ENCODE measurements at places on chromosomes 5 and 9.

- DNase-seq: no peak
These were observed 3.0 kb downstream of the PKN3 start for GRCh38 chr9:128705051-128705965.

- no peak for DNase-seq
These were observed 4.1 kb upstream of the RXRA start for GRCh38 chr9:134321946-134322741.

GRCh38 chr9:122991370-122991830 lies 42.1 kb upstream of the GPR21 start:
- peak; percentile 78 for DNase-seq

DNA sequence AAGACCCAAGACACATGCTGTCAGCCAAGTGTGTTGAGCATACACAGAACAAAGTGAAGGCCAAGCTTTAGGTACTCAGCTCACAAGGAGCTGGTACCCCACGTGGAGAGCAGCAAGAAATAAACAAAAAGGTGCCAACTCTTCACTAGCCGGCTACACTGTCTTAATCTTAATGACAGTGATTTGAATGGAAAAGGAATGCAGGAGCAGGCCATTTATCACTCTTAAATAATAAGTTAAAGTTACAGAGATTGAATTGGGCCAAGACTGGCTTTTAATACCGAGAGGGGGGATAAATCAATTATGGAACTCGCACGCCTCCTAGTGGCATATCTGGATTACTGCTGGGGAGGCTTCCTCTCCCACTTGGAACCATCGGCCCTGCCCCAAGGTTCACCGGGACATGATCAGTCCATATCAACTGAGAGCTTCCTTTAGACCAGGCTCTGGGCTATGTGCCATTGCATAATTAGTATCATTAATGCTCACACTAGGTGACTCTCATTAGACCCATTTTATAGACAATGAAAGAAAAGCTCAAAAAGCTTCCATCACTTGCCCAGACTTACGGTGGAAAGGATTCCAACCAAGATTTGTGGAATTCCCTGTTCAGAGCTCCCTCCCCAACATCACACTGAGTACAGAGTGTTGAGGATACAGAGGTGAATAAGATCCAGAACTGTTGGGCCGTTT lies 94.0 kb downstream of the ACTL7B start:
- DNase-seq: peak; percentile 69

GRCh38 chr5:176921714-176922113 lies 22.6 kb upstream of the HK3 start:
- DNase-seq: no peak

DNA sequence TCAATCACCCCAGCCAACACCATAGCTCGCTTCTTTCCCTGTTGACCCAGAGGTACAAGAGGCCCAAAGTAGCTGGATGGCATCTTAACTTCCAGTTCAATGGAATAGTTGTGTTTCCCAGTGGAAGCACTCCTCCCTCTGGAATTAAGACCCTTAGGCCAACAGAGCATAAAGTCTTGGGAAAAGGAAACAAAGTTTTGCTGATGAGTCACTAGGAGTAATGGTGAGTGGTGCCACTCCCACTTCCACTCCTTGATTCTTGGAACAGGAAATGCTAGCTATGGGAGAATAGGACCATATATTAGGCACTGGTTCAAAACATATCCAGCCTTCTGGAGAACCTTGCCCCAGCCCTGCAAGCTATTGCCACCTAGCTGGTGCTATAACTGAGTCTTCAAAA lies 44.7 kb upstream of the LMX1B start:
- DNase-seq: no peak

GRCh38 chr9:104264431-104264830 lies 170.3 kb downstream of the SMC2 start:
- DNase-seq: no peak

DNA sequence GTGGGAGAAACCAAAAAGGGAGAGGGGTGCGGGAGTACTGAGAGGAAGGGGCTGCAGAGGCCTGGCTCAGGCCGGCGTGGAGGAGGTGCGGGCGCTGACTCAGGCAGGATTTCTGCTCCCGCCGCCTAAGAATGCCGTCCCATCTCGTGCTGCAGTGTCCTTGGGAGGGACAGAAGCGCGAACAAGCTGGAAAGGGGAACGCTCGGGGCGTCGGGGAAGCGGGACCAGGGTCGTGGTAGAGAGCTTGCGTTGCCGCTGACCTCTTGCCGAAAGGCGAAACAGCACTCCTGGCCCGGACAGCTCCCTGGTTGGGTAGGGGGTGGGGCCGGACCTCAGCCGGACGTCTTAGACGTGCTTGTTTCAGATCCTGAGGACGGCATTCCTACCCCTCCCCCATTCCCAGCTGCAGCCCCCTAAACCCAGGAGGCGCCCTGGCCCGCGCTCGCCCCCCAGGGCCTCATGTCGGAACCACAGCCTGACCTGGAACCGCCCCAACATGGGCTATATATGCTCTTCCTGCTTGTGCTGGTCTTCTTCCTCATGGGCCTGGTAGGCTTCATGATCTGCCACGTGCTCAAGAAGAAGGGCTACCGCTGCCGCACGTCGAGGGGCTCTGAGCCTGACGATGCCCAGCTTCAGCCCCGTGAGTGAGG lies 1.1 kb downstream of the RELL2 start:
- DNase-seq: peak; percentile 81

- DNase-seq: no peak
These were observed 30.1 kb upstream of the SIL1 start for GRCh38 chr5:139228201-139228803.

DNA sequence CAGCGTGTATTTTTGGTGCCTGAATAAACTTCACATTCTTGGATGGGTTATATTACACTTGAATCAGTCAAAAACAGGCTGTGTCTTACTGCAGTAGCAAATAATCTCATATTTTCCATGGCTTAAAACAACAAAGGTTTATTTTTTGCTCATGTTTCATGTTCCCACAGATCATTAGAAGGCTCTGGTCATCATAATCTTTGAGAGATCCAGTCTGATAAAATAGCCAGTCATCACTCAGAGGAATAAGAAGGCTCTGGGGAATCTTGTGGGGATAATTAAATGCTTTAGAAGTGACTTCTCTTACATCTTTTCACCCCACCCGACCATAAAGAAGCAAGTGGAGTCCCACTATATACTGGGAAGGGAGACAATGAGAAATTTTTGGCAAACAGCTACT lies 417.7 kb downstream of the PSAT1 start:
- DNase-seq: no peak

- peak; percentile 33 for DNase-seq
These were observed 235.9 kb downstream of the AP3B1 start for GRCh38 chr5:78058625-78059024.

DNA sequence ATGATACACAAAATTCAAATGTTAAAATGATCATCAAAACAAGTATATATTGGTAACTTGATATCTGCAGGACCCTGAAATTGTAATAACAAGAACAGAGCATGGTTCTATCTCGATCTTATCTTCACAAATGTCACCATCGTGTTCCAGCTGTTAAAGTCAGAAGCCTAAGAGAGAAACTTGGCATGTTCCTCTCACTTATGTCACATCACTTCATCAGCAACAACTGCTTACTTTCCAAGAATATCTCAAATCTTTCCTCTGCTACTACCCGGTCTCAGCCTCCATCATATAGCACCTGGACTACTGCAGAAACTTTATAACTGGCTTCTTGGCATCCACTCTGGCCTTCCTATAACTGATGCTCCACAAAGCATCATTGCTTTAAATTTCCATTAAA lies 84.9 kb downstream of the FBN2 start:
- no peak for DNase-seq

GRCh38 chr9:100561256-100561655 lies 16.6 kb upstream of the CAVIN4 start:
- no peak for DNase-seq

- no peak for DNase-seq
These were observed 5.6 kb downstream of the FER start for GRCh38 chr5:108753331-108753730.

DNA sequence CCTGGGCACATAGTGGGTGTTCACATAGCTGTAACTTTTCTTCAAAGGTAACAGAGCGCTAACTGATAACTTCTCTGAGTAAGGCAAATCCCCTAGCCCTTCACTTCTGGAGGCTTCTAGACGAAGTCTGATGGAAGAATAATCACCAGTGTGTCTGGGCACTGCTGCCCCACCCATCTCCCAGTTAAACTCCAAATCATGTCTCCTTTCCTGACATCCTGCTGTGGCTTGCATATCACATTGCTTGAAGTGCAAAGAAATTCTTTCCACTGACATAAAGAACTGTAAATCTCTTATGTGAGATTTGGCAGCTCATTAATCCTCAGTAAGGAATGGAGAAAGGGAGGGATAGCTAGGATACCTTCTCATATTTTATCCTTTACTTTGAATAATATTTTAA lies 74.6 kb downstream of the MARCHF11 start:
- no peak for DNase-seq

GRCh38 chr9:129632460-129632859 lies 6.5 kb downstream of the NTMT1 start:
- no peak for DNase-seq

GRCh38 chr5:78638423-78638822 lies 10.1 kb downstream of the LHFPL2 start:
- DNase-seq: peak; percentile 83

DNA sequence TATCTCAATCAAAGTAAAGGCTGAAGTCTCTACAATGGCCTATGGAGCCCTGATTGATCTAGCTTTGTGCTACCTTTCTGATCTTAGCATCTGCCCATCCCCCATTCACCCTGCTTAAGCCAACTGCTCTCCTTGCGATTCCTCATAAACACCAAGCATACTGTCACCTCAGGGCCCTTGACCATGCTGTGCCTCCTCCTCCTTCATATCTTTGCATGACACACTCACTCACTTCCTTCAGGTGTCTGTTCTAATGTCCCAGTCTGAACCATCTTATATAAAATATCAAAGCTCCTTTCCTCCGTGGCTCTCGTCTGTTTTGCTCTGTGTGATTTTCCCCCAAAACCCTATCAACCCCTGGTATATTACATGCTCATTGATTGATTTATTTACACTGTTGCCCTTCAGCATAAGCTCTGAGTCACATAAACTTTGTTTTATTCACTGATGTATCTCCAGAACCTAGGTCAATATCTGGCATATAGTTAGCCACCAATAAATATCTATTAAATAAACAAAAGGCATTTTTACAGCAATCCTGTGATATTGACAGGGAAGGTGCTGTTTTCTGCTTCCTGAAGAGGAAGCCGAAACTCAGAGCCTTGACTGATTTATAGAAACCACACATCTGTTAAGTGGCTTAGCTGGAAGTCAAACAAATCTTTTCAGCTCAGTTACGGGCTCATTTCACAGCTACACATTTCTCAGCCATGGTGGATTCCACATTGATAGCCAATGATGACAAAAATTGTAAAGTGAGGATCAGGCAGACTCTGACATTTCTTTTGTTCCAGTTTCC lies 103.6 kb downstream of the BOD1 start:
- DNase-seq: no peak

- no peak for DNase-seq
These were observed 766.1 kb downstream of the IRX1 start for GRCh38 chr5:4361753-4362152.

DNA sequence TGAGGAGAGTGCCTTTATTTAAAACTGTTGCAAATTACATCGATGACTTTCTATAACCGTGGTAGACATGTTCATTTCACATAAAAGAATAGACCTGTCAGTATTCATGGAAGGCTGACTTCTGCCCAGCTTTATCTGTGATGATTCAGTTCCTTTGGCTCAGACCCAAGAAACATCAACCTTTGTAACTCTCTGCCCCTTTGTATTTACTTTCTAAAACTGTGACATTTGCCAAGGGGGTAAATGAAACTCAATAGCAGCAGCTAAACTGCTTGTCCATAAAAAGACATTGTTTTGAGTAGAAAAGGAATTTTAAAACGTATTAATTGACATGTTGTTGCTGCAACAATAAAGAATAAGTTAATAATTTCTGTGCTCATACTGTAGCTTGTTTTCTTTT lies 137.8 kb upstream of the ANKH start:
- DNase-seq: peak; percentile 96

- no peak for DNase-seq
These were observed 110.4 kb downstream of the ZNF354C start for GRCh38 chr5:179170606-179171005.

- no peak for DNase-seq
These were observed 18.3 kb upstream of the NEK6 start for GRCh38 chr9:124239249-124240073.

DNA sequence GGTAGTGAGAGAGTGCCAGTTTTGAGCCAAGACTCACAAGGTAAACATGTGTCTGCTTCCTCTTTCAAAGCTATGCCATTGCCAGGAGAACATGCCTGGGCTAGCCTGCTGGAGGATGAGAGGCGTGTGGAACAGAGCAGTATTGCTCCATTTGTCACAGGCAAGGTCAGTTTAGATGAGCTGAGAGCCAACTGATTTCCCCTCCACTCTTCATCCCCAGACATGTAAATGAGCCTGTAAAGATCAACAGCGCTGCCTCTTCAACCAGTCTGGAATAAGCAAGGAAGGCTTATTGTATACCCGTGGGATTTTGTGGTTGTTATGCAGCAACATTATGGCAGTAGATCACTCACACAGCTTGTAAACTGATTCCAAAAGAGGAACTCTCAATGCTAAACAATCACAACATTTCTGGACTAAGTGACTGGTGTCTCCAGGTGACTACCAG lies 8.2 kb upstream of the GDNF start:
- peak; percentile 76 for DNase-seq

DNA sequence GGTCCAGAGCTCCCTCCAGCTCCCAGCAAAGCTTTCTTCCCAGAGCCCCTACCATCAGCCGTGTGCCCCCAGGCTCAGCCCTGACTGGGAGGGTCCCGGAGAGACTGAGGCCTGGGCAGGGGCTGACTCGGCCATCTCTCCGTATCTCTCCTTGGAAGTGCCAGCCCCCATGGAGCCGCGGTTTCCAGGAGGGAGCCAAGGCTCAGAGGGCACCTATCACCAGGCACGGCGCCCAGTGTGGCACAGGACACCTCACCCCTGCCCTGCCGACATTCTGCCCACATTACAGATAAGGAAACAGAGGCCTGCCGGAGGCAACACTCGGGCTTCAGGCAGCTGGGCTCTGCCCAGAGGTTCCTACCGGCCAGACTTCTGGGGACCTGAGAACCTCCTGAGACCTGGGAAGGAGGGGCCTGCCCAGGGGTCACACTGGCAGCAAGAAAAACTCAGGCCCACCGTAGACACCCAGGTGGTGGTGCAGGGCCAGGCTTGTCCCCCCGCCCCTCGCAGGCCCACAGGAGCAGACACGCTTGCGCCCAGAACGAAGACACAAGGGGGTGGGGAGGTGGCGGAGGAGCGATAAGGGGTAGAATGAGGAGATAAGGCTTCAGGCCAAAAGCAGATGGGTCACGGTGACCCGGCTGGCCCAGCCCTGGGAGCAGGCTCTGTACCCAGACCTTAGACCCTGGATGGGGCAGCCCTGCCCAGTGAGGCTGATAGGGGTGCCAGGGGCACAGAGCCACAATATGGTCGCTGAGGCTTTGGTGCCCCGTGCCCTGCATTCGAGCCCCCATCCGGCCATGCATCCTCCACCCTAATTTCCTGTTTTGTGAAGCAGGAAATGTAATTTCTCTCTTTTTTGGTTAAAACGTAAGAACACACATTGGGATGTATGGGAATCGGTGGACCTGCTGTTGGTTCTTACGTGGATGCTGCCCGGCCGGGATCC lies 11.8 kb downstream of the NR5A1 start:
- DNase-seq: no peak

Measured in DMS53 (cell line).